ENCODE measurements at places on chromosomes 5 and 9.

- DNase-seq, result no peak
Observed at GRCh38 chr9:7209016-7209715, 451.4 kb downstream of the KDM4C start.

DNA sequence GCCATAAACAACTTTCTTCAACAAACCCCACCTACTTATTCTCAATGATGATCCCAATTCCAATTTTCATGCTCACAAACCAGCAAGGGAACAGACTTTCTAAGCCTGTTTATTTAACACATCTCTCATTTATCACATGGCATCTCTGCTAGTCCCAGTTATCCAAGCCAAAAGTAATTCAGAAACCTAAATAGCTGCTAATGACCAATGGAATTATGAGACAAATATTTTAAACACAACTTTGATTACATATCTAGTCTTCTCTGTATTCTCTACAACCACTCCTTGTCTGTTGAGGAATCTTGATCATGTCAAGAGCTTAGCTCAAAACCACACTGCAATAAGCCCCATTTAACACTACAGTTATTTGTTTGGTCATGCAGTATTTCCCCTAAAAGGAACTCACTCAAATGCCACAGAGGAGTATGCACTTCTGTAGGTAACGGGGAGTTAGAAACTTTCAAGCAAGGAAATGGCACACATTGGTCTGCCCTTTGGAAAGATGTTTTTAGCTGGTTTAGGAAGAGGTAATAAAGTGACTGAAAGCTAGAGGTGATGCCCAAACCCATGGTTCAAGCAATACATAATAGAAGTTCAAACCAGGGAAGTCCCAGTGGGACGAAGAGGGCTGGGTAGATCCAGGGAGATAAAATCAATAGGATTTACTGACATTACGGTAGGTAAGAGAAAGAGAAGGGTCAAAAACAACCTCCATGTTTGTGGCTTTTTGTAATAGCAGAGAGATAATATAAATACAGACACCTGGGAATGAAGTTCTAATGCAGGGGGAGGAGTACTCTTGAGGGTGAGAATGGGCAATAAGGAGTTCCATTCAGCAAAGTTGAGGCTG, 42.1 kb upstream of the HTR4 start:
- DNase-seq, result no peak

DNA sequence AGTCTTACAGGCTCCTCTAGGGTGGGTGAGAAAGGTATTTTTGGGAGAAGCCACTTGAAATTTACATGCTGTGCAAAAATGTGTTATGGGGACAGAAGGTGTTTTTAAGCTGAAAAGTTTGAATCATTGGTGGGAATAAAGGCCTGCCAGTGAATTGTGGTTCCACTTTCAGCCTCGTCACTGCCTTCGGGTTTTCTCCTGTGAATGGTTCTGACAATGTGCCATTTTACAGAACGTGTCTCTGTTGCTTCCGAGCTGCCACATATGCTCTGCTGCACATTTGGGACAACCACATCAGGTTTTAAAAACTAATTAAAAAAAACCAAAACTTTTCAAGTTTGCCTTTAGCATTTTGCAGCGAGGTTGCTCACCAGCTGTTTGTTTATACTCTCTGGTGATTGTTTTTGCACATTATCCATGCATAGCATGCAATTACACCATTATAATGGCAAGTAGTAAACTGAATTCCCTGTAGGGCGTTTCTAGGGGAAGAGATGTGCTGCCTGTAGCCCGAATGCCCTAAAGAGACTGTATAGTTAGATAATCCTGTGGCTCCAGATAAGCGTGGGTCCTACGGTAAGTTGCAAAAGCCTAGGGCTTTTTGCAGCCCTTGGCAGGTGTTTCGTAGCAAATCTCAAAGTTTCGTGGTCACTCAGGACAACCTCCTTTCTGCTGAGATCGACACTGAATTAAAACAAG, 40.1 kb upstream of the SUB1 start:
- no peak for DNase-seq

GRCh38 chr5:179880848-179881590, 22.4 kb upstream of the MRNIP start:
- no peak for DNase-seq

DNA sequence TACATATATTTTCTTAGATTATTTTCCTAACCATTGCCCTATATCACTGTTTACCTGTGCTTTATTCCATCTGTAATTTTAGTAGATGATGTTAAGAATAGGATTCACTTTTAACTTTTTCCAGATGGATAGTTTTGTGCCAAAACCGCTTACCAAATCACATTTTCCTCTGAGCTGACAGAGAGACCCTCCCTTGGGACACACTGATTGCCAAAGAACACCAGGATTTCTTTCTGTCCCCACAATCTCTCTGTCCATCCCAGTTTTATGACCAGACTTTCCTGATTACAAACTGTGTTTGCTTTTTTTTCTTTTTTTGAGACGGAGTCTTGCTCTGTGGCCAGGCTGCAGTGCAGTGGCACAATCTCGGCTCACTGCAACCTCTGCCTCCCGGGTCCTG, 81.3 kb upstream of the SPATA31C2 start:
- no peak for DNase-seq

- DNase-seq, result no peak
Observed at GRCh38 chr9:131318231-131319085, 28.9 kb downstream of the PLPP7 start.

DNA sequence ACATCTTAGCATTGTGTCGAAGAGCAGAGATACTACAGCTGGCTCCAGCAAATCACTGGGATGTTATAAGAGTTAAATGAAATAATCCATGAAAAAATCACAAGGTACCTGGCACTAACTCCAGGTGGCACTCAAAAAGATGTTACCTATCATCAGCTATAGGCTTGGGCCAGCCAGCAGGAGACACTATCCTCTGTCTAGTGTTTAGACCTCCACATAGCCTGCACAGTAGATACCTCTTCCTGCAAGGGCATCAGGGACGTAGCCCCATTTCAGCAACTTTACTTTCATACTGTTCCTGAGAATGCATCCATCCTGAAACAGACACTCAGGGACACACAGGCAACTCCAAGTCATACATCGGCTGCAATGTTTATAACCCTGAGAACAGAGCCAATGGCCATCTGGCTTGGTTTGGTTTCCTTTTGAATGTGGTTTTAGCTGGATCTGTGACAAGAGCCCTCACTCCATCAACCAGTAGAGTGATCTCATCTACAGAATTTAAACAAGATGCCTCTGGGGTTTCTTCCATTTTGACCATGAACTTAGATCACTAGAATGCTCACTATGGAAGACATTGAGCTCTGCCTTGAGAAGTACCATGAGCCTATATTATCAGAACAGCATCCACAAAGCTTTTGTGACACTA, 69.9 kb downstream of the TLE1 start:
- no peak for DNase-seq

- DNase-seq, result no peak
Observed at GRCh38 chr5:127012916-127013315, 17.4 kb downstream of the MARCHF3 start.

DNA sequence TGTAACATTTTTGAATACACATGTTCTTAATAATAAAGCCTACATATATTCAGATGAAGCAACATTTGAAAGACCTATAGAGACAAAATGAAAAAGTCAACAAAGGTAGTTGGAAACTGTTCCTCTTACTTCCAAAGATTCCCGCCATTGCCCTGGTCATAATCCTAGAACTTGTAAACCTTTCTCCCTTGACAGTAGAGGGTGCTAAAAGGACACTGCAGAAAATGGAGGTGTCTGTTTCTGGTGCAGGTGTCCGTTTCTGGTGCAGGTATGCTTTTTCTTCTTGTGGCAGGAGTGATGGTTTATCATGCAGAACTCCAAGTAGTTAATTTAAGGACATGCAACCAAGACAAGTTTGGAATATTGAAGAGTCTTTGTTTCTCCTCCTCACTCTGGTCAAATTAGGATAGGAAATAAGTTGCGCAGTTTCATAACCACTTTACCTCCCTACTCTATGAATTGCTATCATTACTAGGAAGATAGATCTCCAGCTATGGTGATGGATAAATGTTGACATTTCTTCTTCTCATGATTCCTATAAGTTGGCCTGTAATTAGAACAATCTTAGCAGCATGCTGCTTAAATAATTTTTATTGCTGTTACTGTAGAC, 56.0 kb upstream of the FAM174A start:
- no peak for DNase-seq

GRCh38 chr9:98874721-98875255, 67.3 kb downstream of the GALNT12 start:
- DNase-seq, result no peak

DNA sequence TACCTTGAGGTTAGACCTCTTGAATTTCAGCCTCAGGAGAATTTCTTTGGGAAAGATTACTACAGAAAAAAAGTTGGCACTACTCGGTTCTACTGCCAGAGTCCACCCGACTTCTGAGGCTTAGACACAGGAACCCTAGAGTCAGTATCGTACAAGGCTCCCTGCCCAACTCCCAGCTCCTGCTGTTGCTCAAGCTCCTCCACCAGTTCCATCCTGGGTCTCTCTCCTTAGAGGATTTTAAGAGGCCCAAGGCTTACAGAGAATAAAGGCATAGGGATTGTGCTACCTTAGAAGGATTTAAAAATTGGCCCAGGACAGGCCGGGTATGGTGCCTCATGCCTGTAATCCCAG, 29.0 kb upstream of the SSBP2 start:
- no peak for DNase-seq

GRCh38 chr9:134565316-134565915, 76.2 kb upstream of the COL5A1 start:
- no peak for DNase-seq

- no peak for DNase-seq
Observed at GRCh38 chr9:137071282-137071681, 925 bp upstream of the SAPCD2 start.

- no peak for DNase-seq
Observed at GRCh38 chr5:126869005-126869451, 92.1 kb downstream of the LMNB1 start.

DNA sequence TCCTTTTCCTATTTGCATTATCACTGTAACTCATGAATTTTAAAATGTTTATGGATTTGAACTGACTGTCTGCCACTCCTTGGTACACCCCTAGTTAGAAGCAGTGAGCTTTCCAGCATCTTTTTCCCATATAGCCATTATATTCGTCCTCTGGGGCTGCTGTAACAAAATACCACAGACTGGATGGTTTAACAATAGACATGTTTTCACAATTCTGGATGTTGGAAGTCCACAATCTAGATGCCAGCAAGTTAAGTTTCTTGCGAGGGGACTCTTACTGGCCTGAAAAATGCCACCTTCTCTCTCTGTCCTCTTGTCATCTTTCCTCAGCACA, 530.0 kb downstream of the SEMA5A start:
- DNase-seq, result no peak

- no peak for DNase-seq
Observed at GRCh38 chr5:78626009-78626571, 22.5 kb downstream of the LHFPL2 start.

DNA sequence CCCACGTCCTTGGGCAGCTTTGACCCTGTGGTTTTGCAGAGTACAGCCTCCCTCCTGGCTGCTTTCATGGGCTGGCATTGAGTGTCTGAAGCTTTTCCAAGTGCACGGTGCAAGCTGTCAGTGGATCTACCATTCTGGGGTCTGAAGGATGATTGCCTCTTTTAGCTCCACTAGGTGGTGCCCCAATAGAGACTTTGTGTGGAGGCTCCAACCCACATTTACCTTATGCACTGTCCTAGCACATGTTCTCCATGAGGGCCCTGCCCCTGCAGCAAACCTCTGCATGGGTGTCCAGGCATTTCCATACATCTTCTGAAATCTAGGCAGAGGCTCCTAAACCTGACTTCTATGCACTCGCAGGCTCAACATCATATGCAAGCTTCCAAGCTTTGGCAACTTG, 644.2 kb upstream of the CDH9 start:
- no peak for DNase-seq

GRCh38 chr9:133280392-133280791, 5.4 kb upstream of the ABO start:
- DNase-seq, result no peak

GRCh38 chr5:116848954-116849581, 274.4 kb upstream of the SEMA6A start:
- no peak for DNase-seq

GRCh38 chr9:82116556-82116955, 128.0 kb downstream of the SPATA31D1 start:
- no peak for DNase-seq

DNA sequence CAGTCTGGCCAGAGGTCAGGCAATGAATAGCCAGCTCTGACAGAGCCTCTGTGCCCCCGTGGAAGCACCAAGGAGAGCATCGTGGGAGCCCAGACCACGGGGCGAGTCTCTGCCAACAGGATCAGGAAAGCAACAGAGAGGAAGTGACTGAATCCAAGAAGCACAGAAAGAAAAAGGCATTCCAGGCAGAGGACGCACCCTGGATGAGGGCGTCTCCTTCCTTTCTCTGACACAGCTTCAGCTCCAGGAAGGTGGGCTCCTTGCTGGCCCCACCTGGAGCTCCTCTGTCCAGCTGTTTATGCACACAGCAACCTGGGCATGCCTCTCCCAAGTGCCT, 16.6 kb downstream of the HK3 start:
- no peak for DNase-seq

- no peak for DNase-seq
Observed at GRCh38 chr5:100772548-100772947, 130.5 kb downstream of the ST8SIA4 start.

GRCh38 chr5:115321309-115321708, 24.9 kb upstream of the CCDC112 start:
- no peak for DNase-seq

DNA sequence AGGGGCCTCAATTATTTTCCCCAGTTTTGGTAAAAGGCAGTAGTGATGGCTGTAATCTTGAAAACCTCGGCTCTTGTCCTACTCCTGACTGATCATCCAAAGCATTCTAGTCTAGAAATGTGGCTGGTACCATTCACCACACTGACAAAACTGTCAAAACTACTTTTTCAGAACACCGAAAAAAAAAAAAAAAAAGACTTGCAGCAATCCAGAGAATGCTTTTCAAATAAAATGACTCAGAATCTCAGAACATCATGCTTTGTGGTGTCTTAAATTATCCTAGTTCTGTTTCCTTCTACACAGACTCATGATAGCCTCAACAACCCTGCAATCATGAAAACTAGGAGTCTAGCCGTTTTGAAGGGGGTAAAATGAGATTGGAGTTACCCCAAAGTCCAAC, 13.4 kb downstream of the SLC28A3 start:
- DNase-seq, result no peak

DNA sequence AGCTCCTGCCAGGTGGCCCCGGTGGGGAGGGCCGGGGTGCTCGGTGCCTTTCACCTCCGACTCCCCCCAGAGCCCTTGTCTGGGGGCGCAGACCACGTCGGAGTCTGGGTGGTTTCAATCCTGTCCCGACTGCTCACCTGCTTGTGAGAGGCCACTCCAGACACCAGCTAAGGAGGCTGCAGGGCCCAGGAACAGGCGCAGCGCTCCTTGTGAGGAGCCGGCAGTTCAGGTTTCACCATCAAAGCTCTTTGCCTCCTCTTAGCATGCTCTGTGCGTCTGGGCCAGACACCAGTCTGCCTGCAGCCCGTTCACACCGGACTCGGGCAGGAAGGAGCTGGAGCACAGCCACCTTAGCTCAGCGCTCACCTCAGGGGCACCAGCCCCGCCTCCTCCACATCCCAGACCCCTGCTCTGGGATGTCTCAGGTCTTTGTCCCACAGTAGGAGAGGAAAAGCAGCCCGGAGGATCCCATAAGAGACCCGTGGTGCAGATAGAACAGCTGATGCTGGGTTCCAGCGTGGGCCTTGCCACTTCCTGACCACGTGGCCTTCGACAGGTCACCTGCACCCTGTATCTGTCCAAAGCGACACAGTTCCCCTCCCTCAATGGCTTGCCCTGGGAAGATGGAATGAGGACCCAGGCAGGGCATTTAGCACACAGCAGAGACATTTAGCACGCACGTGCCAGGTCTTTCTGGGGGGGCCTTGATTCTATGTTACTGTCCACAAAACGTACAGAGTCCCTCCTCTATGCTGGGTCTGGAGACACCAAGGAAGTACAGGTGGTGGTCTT, 106.2 kb upstream of the LMX1B start:
- no peak for DNase-seq

Measured in stimulated activated CD8-positive, alpha-beta memory T cell treated with anti-CD3 and anti-CD28 coated beads, Interleukin-4, amount 100 ng/mL, for 1 hour (primary cell).